ENCODE measurements at places on chromosomes 13 and 19. TPM values are rescaled to one million over a fixed set of nuclear protein-coding genes. Genes with fewer than 3 reads are reported as not detected.

GRCh38 chr13:50419331-50419865 lies 404.2 kb downstream of the KCNRG start:
- DNase-seq: no peak

- no peak for DNase-seq
Observed at GRCh38 chr13:106594980-106595379, 27.0 kb upstream of the ARGLU1 start.

GRCh38 chr19:12796146-12797071 lies 5.1 kb downstream of the JUNB start:
- DNase-seq: no peak

GRCh38 chr13:102911336-102911735 lies 65.5 kb downstream of the ERCC5 start:
- no peak for DNase-seq

DNA sequence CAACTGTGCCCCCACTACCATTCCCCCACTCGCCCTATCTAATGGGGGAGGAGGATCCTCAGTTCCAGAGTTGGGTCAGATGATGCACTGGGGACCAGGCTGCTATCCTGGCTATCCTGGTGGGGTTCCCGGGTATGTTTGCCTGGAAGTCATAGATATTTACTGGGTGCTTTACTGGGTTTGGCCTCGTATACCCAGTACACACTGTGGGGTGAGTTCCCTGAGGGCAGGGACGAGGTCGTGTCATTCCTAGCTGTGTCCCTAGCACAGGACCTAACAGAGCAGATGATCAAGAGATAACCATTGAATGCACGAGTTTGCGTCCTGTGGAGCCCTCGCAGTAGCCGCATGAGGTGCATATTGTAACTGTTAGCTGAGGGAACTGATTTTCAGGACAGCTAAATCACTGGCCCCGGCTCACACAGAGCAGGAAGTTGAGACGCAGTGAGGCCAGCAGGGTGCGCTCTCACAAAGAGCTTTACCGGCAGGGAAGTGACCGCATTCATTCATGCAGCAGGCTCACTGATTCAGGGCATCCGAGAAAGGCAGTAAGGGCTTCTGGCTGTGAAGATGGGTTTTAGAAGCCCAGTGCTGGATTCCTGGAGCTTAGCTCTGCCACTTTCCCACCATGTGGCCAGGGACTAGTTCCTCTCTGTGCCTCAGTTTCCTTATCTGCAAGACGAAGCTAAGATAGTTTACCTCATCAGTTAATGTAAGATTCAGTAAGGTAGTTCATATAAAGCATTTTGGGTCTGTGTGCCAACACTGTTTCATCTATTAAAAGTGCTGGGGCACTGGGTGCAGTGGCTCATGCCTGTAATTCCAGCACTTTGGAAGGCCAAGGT lies 6.0 kb downstream of the RUVBL2 start:
- peak; percentile 76 for DNase-seq

DNA sequence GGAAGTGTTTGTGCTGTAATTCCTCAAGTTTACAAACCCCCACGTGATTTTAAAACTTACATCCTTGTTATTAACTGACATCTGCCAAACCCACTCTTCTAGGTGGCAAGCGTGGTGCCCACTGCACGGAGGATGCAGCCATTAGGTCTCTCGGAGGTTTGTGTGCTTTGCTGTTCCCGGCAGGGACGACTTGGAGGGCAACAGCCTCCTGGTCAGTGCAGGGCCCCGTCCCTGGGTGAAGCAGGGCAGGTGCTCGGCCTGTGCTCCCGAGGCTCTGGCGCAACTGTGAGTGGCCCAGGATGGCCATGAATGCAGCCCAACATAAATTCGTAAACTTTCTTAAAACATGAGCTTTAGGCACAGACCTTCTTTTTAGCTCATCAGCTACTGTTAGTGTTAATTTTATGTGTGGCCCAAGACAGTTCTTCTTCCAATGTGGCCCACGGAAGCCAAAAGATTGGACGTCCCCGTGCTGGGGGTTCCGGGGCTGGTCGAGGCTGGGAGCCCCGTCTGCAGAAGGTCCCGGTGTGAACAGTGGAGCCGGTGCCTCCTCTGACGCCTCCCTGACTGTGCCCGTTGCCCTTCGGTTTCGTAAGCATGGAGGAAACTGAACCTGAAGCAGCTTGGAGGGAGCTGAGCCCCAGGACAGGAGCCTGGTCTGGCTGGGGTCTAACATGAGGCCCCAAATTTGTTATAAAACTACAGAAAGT lies 11.9 kb downstream of the GAS6 start:
- no peak for DNase-seq

DNA sequence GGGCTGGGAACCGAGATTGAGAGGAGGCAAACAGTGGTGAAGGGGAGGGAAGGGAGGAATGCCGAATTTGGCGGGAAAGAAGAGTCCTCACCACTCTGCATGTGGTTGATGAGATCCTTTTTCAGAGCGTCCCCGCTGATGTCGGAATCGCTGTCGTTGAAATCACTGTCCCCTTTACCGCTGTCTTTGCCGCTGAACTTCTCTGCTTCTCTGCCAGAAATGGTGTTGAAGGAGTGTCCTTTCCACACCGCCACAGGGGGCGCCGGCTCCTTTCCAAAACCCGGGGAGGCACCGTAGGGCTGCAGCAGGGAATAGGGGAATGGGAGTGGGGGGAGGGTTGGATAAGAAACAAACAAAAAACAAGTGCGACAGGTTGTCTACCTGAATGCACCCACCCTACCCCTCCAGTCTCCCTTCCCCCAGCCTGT lies 3.1 kb downstream of the PCDH8 start:
- no peak for DNase-seq

The LRG1 gene
- 0.90 TPM for total RNA-seq

DNA sequence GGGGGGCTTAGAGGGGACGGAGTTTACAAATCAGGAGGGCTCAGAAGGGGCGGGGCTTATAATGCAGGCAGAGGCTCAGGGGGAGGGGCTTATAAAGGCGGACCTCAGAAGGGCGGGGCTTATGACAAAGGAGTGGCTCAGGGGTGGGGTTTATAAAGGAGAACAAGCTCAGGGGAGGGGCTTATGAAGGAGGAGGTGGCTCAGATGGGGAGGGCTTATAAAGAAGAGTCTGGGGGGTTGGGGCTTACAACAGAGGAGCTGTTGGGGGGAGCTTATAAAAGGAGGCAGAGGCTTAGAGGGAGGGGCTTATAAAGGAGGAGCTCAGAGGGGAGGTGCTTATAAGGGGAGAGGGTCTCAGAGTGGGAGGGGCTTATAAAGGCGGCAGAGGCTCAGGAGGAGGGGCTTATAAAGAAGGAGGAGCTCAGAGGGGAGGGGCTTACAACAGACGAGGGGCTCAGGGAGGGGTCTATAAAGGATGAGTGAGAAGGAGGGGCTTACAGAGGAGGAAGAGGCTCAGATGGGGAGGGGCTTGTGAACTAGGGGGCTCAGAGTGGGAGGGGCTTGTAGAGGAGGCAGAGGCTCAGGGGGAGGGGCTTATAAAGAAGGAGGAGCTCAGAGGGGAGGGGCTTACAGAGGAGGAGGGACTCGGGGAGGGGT lies 1.0 kb downstream of the SMIM24 start:
- DNase-seq: peak; percentile 19

DNA sequence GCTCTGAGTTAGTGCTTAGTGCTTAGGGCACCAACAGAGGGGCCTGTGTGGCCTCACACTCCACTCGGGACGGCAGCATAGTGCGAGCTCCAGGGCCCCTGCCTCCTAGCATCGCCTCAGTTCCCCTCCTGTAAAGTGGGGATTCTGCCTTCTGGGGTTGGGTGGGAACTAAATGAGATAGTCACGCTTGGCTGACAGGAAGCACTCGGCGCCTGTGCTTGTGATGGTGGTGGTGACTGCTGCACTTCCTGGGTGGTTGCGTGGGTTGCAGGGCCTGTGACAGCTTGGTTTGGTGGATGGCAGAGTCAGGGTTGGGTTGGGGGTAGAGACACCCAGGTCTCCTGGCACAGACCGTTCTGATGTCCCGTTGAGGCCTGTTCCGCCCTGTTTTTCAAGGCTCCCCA lies 7.7 kb downstream of the PLEKHF1 start:
- no peak for DNase-seq

- DNase-seq: peak; percentile 56
Observed at GRCh38 chr13:77002590-77003190, 10.8 kb downstream of the CLN5 start.

DNA sequence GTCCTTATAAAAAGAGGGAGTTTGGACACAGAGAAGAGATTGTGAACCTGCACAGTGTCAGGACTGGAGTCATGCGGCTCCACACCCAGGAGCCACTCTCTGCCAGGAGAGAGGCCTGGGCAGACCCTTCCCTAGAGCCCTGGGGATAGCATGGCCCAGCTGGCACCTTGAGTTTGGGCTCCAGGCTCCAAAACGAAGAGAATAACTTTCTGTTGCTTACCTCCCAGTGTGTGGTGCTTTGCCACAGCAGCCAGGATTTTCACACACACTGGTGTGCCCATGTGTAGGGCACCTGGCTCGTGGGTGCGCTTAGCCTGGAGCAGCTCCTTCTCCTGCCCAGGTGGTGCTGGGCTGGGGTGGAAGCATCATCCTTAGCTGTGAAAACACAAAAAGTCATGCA lies 344.3 kb downstream of the TEX29 start:
- no peak for DNase-seq

DNA sequence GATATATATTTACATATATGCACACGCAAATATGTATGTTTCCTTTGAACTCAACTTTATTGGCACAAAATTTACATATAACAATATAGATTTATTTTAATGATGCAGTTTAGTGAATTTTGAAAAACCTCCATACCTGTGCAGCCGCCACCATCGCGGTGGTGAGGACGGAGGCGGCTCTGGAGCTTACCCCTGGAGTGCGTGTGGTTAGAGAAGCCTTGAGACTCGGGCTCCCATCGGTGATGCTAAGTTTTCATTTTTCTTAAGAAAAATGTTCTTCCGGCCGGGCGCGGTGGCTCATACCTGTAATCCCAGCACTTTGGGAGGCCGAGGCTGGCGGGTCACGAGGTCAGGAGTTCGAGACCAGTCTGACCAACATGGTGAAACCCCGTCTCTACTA lies 31.8 kb downstream of the GJA3 start:
- no peak for DNase-seq

The ADM5 gene
- 0.26 TPM for total RNA-seq

DNA sequence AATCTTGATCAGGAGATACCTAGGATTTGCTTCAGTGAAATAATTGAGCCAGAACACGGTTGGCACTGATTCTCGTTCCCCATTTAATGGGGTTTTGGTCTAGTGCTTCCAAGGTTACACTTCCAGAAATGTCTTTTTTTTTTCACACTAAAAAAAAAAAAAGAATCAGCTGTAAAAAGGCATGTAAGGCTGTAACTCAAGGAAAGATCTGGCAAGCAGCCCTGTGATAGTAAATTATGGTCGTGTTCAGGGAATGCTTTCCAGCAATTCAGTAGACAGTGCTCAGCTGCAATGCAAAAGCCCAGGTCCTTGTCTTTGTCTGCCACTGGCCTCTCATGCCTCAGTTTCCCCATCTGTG lies 27.2 kb upstream of the NDUFS7 start:
- no peak for DNase-seq

The RINL gene
- 8.1 TPM for total RNA-seq

The WDR88 gene
- not detected for total RNA-seq

DNA sequence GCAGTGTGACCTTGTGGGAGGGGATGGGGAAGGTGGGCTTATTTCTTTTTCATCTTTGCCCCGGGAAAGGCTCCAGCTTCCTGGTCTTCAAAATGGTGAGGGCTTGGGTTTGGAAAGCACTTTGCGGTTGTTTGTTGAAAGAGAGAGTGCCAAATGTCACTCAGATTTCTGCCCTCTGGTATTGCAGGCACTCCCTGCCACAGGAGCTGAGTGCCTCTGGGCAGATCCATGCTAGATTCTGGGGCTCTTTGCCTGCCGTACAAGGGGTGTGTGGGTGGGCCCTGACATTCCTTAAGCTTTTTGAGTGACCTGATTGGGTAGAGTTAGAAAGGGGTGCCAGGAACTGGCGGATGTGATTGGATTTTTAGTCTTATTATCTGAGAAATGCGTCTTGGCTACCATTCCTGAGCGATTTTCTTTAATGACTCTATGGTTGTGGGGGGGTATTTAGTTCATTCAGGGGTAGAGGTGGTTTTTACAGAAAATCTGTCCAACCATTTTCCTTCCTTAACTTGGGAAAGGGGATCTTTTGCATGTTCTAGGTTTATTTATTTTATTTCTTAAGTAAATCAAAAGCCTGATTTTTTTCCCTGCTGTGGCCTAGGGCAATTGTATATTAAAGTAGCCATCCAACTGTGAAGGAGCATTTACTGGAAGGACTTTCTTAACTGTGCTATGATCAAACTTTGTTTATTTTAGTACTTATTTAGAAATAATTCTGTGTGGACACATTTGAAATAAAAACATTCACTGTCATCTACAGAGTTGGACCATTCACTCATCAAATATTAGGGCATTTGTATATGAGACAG lies 3.2 kb downstream of the ARHGAP35 start:
- DNase-seq: no peak

The RAB3D gene
- total RNA-seq: 34.7 TPM

GRCh38 chr19:54415208-54415900 lies at the start of gene TTYH1:
Gene TTYH1 (plus strand): TSS chr19:54415464. CDS start chr19:54415553, 89 bp downstream.
- no peak for DNase-seq

DNA sequence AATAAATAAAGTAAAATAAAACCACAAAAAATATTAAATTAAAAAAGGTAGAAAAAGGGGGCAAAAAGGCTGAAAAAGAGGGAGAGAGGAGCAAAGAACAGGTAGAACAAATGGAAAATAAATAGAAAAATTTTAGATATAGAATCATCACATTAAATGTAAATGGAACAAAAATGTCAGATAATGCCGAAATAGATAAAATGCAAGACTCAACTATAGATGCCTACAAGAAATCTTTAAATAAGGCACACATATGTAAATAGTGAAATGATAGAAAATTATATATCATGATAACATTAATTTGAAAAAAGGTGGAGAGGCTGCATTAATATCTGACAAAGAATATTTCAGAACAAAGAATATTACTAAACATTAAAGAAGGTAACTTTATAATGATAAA lies 477.1 kb upstream of the SPRY2 start:
- no peak for DNase-seq

- DNase-seq: no peak
Observed at GRCh38 chr13:30338331-30338851, 31.0 kb upstream of the KATNAL1 start.

DNA sequence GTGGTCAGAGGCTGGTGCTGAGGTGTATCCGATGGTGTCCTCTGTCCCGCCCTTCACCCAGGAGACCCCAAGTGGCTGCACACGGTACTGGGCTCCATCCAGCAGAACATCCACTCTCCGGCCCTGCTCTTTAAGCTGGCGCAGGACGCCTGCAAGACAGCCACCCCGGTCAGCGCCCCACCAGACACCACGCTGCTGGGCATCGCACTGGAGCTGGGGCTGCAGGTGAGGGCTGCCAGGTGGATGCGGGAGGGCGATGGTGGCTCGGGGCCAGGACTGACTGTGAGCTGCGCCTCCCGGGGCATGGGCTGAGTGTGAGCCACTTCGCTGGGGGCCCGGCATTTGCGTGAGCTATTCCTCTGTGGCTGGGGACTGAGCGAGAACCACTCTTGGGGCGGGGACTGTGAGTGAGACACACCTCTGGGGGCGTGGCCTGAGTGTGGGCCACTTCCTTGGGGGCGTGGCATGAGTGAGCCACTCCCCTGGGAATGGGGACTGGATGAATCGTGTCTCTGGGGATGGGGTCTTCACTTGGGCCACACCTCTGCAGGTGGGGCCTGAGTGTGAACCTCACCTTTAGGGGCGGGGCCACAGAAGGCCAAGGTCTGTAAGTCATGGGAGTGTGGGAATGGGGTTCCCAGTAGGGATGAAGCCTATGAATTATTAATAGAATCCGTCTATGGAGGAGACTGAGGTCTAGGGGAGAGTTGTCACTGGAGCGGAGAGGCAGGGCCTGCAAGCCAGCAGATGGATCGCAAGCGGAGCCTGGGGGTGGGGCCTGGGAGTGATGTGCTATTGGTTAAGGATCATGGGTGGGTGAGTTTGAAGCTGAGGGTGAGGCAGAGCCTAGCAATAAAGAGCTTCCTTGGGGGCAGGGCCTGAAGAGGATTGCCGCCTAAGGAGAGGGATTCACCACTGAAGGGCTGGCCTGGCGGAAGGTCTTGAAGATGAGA lies 30.5 kb downstream of the ZSWIM4 start:
- peak; percentile 32 for DNase-seq
